Stimulated activated CD4-positive, alpha-beta T cell treated with anti-CD3 and anti-CD28 coated beads, Interleukin-1b, Interleukin-23, amount 100 ng/mL, for 24 hours (primary cell): ENCODE measurements at places on chromosomes 6 and 20.
A peak's percentile ranks its signal among the peaks of the same experiment; 100 is the strongest.

DNA sequence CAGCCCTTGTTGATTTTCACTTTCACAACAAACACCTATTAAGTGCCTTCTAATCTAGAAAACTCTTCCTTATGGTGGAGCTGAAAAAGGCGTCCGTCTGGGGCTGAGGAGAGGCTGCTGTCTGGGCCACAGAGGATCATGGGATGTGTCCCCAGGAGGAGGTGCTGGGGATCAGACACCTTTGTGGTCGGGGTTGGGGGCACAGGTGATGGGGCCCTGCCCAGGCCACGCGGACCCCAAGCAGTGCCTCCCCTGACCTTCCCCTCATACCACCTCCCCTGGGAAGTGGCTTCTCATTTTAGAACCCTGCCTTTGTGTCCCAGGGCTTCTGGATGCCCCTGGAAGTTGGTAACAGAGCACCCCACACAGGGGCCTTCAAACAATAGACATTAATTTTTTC lies 41.1 kb downstream of the SUN5 start:
- no peak for DNase-seq

- no peak for DNase-seq
Measured at GRCh38 chr6:53790886-53791285, 3.9 kb upstream of the LRRC1 start.

DNA sequence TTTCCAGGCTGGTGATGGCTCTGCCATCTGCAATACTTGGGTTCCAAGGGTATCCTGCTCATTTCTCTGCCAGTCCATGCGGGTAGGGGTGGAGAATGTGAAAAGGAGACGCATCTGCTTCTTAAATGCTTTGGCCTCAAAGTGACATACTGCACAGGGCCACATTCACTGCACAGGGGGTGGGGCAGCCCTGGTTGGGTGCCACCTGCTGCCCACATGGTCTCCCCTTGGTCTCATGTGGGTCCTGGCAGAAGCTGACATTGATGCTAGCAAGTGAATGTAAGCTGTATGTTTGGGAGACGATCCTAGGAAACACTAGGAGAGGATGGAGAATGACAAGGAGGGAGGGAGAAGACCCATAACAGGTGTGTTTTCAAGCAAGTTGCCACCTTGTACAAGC lies 140.9 kb downstream of the EDN3 start:
- no peak for DNase-seq

DNA sequence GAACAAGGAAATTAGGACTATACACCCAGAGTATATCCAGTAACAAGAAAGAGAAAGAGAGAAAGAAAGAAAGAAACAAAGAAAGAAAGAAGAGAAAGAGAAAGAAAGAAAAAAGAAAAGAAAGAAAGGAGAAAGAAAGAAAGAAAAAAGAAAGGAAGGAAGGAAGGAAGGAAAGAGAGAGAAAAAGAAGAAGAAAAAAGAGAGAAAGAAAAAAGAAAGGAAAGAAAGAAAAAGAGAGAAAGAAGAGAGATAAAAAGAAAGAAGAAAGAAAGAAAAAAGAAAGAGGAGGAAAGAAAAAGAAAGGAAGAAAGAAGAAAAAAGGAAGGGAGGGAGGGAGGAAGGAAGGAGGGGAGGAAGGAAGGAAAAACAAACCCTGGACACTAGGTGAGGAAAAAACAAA lies 981.8 kb downstream of the TBC1D32 start:
- DNase-seq = no peak

DNA sequence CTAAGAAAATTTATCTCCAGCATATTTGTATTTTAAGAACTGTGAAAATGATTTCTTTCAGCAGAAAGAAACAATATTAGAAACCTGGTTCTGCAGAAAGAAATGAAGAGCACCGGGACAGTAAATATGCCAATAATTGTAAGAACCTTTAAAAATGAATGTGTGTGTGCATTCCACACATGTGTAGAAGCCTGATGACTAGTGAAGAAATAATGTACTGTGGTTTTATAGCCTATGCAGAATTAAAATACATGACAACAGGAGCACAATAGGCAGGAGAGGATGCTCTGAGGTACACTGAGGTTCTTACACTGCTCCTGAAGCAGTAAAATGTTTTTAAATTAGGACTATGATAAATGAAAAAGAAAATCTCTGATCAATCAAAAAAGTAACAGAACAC lies 48.9 kb downstream of the SNX14 start:
- no peak for DNase-seq

GRCh38 chr6:169723200-169723909 lies 945 bp downstream of the PHF10 start:
- peak; percentile 37 for DNase-seq

- DNase-seq = no peak
Measured at GRCh38 chr6:27163834-27164233, 83.7 kb upstream of the PRSS16 start.

- no peak for DNase-seq
Measured at GRCh38 chr6:90209527-90209926, 87.1 kb downstream of the BACH2 start.

- DNase-seq = no peak
Measured at GRCh38 chr20:47237715-47238114, 118.8 kb downstream of the ZMYND8 start.

GRCh38 chr20:38253571-38253970 lies 7.0 kb downstream of the KIAA1755 start:
- DNase-seq = no peak

DNA sequence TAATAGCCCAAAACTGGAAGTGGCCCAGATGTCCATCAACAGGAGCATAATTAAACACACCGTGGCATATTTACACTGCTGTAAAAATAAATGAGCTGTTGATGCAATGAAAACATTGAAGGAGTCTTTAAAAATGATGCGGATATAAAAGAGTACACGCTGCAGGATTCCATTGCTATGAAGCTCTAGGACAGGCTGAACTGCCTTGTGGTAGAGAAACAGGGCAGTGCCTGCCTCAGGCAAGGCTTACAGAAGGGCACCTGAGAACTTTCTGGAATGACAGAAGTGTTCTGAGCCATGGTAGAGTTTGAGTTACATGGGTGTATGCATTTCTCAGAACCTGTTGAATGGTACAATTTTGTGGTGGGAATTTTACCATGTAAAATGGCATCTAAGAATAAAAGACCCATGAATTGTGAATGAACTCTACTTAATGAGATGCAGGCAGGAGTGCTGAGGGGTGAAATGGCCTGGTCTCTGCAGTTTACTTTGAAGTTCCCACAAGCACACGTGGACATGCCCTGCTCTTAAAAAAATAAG lies 45.3 kb upstream of the RIN2 start:
- no peak for DNase-seq

DNA sequence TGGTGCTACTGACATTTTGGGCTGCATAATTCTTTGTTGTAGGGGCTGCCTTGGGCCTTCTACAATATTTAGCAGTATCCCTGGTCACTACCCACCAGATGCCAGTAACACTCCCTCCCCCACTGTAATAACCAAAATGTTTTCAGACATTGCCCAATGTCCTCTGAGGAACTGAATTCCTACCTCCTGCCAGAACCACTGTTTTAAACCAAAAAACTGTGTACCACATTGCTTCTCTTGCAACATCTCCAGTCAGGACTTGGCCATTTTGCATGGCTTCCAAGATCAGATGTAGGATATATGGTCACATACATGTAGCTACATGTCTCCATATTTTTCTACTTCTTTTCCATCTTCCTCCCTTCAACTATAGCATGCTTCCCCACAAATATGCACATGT lies 97.4 kb upstream of the IFNGR1 start:
- no peak for DNase-seq

DNA sequence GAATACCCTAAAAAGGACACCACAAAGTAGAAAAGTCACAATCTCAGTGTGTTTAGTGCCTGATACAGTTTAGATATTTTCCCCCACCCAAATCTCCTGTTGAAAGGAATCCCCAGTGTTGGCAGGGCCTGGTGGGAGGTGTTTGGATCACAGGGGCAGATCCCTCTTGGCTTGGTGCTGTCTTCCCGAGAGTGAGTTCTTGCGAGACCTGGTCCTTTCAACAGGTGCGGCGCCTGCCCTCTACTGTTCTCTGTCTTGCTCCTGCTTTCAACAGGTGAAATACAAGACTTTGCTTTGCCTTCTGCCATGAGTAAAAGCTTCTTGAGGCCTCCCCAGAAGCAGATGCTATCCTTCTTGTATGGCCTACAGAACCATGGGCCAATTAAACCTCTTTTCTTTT lies 534.3 kb upstream of the NRSN1 start:
- DNase-seq = no peak

GRCh38 chr20:23160536-23161243 lies 74.6 kb upstream of the CD93 start:
- DNase-seq = no peak

- DNase-seq = no peak
Measured at GRCh38 chr6:169291646-169292337, 38.1 kb upstream of the THBS2 start.

DNA sequence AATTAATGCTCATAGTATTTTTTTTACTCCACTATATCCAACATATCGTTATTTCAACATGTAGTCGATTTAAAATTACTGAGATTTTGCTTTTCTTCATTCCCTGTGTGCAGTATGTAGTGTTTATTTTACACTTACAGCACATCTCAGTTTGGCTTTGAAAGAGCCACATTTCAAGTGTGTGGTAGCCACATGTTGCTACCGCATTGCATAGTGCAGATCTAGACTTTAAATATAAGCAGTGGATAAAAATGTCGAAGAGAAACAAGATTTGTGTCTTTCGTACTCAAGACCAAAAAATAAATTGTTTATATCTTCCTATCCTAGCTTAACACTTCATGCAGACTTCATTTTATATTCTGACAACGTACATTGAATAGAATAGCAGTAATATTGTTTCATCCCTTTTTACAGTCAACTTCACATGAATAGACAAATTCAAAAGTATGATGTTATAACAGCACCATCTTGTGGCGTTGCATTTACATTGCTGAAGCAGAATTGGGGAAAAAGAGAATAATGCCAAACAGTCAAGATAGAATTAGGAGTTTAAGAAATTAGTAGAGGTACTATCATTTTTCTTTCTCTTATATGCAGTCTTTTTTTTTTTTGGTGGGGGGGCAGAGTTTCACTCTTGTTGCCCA lies 29.9 kb downstream of the FBXO5 start:
- DNase-seq = no peak

DNA sequence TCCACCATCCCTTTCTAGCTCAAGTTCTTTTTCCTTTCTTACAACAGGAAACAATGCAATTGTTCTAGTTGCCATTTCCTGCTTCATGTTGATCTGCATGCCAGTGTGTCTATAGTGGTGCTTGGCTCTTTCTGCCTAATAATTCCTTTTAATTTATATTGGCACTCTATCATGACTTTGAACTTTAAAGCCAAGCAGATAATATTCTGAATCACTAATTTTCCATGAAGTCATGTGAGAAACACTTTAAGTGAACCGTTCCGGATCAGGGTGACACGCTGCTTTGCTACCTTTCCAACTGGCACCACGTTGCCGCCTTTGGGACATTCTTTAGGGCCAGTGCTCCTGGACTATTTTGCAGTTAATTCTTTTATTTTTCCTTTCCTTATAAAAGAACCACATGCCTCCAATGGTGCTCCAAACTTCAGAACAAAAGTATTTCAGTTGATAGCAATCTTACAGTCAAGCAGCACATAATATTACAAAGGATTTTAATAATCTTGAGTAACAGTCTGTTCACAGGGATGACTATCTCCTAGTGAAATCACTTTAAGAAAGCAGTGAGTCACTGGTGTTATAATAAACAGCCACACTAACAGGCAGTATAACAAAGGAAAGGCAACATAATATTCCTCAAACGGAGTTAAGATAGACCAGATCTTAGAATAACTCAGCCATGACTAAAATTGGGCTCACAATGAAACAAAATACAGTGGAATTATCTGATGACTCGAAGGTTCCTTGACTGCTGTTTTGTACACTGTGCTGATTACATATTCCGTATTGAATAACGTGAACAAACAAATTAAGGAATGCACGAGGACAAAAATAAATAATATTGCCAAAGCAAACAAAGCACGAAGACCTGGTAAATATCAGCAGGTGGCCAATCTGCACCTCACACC lies 19.0 kb upstream of the BLOC1S5 start:
- no peak for DNase-seq

GRCh38 chr6:166563200-166563599 lies 23.3 kb downstream of the RAMACL start:
- DNase-seq = no peak

GRCh38 chr6:70557998-70558397 lies 8.7 kb upstream of the SDHAF4 start:
- no peak for DNase-seq

DNA sequence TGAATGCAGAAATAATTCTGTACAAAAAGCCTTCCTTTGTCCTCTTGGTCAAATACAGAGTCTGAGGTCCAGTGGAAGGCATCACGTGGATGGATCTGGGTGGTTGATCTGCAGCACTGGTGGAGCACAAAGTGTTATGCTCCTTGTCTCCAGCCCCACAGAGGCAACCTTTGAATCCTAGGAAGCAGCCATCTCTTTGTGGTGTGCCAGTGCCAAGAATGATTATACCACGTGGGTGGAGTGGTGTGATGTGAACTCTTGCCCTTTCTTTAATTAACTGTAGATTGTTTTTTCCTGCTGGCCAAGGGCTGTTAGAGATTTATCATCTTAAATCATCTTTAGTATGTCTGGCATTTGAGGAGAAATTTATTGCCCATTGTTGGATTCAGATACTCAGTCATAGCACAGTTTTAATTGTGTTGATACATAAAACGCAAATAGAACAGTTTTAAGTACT lies 31.1 kb downstream of the NCOA7 start:
- DNase-seq = no peak

DNA sequence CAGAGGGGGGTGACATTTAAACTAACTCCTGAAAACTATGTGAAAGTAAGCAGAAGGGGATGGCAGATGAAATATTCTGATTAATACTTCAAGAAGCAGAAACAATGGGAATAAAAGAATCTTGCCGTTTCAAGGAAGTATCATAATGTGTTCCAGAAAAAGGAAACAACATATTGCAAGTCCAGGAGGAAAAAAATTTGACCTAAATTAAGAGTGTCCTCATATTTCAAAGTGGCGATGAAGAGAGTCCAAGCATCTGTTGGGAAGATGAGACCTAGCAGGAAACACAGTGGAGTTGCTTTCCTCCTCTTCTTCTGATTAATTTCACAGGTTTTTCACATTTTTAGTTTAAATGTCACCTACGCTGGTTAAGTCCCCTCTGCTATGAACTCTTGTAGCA lies 45.6 kb upstream of the TNFAIP3 start:
- DNase-seq = no peak

- DNase-seq = no peak
Measured at GRCh38 chr6:109393157-109393885, 11.1 kb upstream of the CD164 start.
